ENCODE measurements at places on chromosomes 16 and 17. TPM values are rescaled to one million over a fixed set of nuclear protein-coding genes. Genes with fewer than 3 reads are reported as not detected.

DNA sequence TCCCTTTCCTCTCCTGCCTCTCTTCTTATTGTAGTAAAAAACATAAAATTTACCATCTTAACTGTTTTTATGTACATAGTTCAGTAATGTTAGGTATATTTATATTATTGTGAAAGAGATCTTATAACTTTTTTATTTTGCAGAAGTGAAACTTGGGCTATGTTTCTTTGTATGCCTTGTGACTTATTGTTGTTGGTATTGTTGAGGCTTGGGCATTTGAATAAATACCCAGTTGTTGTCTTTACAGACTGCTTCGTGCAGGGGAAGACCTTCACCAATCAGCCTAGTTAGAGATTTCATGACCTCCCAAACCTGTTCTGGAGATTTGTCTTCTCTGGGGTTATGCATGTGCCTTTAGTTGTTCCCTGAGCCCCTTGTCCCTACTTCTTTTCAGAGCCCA, 31.9 kb downstream of the REXO5 start:
- no peak for ATAC-seq

DNA sequence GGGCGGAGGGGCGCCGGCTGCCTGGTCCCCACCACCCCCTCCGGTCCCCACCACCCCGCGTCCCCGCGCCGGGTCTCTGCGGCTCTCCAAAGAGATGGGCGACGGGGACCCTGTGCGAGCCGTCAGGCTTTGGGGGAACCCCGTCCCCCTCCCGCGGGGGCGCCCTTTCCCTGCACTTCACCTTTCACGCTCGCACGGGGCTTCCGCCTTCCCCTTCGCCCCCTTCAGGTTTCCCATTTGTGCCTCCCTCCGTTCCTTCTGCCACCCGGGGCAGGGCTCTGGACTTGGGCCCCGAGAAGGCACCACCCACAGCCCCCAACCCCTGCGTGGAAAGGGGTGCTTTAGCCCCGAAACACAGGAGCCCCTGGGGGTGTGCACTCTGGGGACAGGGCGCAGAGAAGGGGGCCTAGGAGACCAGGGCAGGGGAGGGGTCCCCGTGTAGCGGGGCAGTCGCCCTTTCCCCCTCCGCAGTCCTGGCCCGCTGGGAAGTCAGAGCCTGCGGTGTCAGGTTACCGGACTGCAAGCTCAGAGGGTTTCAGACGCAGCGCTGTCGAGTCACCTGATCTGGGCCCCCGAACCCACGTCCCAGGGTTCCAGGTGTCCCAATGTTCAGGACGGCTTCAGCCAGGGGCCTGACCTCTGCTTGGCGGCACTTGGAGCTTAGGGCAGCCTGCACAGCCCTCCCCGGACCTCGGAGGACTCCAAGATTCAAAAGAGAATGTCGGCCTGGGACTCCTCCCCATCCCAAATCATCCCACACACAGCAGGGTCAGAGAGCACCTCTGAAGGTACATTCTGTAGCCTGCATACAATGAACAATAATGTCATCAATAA, 6.7 kb upstream of the CCDC92B start:
- no peak for ATAC-seq

DNA sequence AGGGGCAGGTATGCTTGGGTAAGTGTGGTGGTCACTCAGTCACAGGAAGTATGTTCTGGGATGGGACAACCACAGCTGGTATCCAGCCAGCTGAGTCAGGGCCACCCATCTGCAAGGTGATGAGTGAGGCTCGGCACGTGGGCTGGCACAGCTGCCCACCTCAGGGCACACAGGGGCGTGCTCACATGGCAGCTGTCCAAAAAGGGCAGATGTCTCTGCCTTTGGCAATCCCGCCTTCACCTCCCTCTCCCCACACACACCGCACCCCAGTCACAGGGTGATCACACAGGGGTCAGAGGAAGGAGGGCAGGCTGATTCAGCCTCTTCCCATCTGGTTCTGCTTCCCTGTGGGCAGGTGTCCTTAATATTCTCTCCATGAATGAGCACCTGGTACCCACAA, 85.9 kb upstream of the TOB1 start:
- ATAC-seq, result no peak

KCNAB3 gene
- total RNA-seq, result 8.6 TPM

DNA sequence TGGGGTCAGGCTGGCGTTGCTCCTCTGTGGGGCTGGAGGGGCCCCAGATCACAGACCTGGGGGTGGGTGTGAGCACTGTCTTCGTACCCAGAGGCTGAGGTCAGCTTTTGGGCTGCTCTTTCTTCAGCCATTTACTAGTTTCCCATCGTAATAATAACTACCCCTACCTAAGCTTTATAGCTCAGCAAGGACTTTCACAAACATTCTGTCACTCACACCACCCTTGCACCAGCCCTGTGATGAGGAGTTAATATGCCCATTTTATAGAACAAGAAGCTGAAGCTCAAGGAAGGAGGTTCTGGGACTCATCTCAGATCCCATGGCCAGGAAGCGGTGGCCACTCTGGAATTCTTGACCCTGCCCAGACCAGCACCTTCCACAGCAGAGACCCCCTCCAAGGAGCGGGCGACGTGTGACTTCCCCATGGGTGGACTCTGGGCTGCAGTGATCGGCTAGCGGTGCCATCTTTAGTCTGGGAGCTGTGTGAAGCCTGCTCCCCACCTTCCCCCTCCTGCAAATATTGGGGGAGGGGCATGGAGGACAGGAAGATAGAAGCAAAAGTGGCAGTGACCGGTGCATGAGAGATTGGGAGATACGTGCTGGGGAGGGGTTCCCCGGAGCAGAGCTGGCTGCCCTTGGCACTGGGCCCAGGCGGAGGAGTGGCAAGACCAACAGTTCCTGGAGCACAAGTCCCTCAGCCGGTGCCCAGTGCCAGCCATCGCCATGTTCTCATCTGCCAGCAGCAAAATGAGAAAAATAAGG, 81.8 kb upstream of the TOB1 start:
- no peak for ATAC-seq

GRCh38 chr17:39209317-39210092, 9.4 kb downstream of the RPL19 start:
- peak; percentile 87 for ATAC-seq

- no peak for ATAC-seq
Measured at GRCh38 chr16:57830890-57831484, 28.7 kb upstream of the KIFC3 start.

GRCh38 chr17:63531022-63531965, 8.1 kb downstream of the KCNH6 start:
- ATAC-seq, result no peak

GRCh38 chr17:77366558-77367245, 225.9 kb downstream of the SEC14L1 start:
- ATAC-seq, result no peak

DNA sequence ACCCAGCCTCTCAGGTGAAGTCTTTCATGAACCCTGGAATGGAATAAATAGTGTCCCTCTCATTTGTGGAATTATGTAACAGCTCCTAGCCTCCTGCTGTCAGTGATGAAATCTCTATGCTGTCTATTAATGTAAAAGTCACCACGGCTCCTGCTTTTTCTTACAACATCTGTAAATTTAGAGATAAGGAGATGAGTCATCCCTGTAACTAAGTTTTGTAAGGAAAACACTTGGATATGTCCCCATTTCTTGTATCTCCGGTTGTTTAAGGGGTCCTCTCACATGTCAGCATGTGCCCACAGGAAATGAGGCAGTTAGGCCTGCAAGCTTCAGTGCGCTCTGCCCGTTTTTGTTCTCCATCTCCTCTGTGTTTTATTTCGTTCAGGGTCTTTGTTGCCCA, 2.8 kb upstream of the NAT9 start:
- no peak for ATAC-seq

CTRB1 gene
- total RNA-seq, result not detected

CDC6 gene
- 60.9 TPM for total RNA-seq

GRCh38 chr17:45791041-45791582, 7.0 kb downstream of the CRHR1 start:
- ATAC-seq, result no peak

DNA sequence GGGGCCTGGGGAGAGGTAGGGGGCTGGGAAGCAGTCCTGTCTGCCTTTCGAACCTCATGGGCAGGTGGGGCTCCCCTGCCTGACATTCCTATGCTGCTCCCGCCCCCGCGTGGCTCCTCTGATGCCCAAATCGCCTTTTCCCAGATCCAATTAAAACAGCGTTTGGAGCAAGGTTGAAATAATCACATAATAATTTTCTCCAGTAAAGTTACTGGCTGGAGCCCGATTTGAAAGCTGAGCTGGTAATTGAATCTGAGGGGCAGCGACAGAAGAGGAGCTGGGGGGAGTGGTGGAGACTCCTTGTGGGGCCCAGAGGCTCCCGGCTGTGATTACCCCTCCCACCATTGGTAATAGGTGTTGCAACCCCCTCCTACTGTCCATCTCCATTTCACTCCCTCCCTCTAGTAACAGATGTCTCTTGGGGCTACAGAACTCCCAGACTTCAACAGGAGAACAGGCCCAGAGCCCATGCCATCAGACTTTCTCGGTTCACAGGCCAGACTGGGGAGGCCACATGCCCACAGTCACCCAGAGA, 38.9 kb upstream of the C1QL1 start:
- ATAC-seq, result no peak

ABCA8 gene
- total RNA-seq, result not detected

DNA sequence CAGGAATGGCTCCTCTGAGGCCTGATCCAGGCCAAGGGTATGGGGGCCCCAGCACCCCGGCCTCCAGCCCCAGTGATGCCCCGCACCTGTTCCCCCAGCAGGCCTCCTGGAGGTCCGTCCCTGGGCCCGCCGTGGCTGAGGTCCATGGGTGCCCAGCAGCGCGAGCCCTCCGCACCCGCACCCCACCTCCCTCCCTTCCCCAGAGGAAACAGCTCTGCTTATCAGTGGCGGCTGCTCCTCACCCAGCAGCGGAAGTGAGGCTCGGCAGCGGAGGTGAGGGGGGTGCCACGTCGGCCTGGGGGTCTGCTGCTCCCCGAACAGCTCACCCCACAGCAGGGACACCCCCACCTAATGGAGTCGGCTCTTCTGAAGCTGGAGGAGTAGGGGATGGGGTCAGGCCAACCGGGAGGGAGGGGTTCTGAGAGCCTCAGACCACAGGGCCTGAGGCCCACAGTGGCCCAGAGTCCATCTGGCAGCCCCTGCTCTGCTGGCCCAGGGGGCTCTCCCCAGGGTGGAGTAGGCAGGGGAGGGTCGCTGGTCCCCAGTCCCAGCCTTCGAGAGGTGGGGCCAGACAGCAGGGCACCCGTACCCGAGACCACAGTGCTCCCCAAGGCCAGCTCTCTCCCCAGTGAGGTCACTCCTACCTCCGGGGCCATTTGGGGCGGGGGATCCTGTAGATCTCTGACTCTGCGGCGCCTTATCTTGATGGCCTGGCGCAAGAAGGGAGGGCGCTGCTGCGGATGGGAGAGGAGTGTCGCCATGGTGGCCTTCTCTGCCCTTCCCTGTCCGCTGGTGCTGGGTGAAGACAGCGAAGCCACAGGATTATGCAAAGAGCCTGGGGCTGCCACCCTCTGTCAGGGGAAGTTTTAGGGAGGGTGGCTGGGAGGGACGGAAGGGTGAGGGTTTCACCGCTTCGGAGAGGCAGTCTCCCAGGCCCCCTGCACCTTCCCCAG, at the start of gene UNC13D:
UNC13D (minus strand) TSS at position 828 of the 953 bp plus-strand sequence; CDS start at position 761, 67 bp downstream.
- ATAC-seq, result peak; percentile 63

ZNF48 gene
- total RNA-seq, result 10.5 TPM

TP53TG3C gene
- not detected for total RNA-seq

TMED6 gene
- total RNA-seq, result 4.0 TPM

- no peak for ATAC-seq
Measured at GRCh38 chr16:65463652-65464260, 341.9 kb upstream of the CDH11 start.

- peak; percentile 37 for ATAC-seq
Measured at GRCh38 chr16:85554889-85555718, 58.0 kb upstream of the GSE1 start.

GRCh38 chr16:50696126-50696525, 2.7 kb downstream of the NOD2 start:
- no peak for ATAC-seq

- peak; percentile 68 for ATAC-seq
Measured at GRCh38 chr16:87457061-87457611, 35.7 kb downstream of the ZCCHC14 start.

SLC6A2 gene
- total RNA-seq, result not detected

DNA sequence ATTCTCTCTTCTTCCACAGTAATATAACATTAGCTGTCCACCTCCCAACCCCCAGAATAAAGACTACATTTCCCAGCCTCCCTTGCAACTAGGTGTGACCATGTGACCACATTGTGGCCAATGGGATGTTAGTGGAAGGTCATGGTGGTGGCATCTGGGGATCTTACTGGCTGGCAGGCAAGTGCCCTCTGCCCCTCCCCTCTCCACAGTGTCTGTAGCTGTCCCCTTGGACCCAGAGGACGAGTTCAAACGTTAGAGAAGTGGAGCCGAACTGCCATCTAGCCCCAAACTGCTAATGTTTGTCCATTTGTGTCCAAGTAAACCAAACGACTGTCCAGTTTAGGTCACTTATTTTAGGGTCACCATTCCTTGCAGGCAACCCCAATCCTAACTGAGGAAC, 26.6 kb upstream of the KCNG4 start:
- ATAC-seq, result peak; percentile 96

FBXW10 gene
- total RNA-seq, result not detected

GRCh38 chr17:19728084-19728495, 11.7 kb upstream of the SLC47A2 start:
- no peak for ATAC-seq

DNA sequence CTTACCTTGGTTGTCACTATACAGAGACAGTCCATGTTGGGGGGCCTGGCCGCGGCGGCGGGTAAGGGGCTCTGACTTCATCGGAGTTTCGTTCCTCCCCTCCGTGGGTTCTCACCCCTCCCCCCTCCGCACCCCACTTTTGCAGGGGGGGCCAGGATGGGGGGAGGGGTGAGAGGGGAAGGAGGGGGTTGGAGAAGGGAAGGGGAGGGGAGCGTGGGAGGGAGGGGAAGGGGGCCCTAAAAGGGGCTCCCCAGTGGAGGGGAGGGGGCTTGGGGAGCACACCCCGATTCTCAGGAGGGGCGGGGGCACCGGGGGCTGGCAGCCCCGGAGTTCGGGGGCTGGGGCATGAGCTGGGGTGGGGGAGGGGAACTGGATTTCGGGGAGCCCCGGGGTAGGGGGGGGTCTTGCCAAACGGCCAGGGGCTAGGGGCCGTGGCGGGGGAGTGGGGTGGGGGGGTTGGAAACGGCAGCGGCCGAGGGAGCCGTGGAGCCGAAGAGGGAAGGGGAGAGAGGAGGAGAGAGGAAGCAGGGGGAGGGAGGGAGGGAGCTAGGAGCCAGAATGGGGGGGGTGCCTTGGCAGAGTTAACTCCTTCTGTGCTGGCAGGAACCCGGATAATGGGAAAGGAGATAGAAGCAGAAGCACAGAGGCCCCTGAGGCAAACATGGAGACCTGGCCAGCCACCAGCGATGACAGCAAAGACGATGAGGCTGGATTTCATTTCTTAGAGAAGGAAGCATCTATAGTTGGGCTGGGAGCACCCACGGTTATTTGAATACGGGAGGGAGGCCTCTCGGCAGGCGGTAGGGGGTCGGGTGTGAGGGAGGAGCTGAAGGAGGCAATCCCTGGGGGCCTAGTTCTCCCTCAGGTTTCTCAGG, 2.3 kb downstream of the DLG4 start:
- no peak for ATAC-seq

- ATAC-seq, result no peak
Measured at GRCh38 chr16:49466881-49467280, 93.3 kb downstream of the C16orf78 start.

All from activated T-helper 17 cell treated with anti-CD3 and anti-CD28 coated beads, Interleukin-2, amount 50 U/mL, for 72 hours (primary cell).